ENCODE measurements at places on chromosomes 13 and 19.

GRCh38 chr13:108572782-108573211, 56.6 kb upstream of the MYO16 start:
- no peak for DNase-seq

DNA sequence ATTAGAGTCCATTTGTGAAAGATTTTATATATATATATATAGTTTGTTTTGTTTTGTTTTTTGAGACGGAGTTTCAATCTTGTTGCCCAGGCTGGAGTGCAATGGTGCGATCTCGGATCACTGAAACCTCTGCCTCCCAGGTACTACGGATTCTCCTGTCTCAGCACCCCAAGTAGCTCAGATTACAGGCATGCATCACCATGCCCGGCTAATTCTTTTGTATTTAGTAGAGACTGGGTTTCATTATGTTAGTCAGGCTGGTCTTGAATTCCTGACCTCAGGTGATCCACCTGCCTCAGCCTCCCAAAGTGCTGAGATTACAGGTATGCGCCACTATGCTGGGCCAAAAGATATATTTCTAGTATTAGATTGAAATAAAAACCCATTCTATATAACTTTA, 4.0 kb upstream of the ZNF701 start:
- no peak for DNase-seq

DNA sequence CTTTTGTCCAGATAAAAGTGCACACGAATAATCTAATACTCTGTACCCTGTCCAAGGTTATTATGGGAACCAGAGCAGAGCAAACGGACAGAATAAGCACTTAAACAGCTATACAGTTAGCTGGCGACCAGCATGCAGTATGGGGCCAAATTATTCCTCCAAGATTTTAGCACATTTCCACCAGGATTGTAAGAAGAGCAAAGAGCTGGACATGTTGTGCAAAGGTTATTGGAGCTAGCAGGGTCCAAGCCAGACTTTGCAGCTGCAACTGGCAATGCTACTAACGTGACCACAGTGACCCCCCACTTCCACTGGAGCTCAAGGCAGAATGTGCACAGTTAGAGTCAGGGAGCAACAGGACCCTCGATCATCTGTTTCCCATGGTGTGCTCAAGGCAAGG, 89.9 kb downstream of the COL4A1 start:
- DNase-seq = no peak

- no peak for DNase-seq
Observed at GRCh38 chr13:65530688-65531087, 1699.4 kb downstream of the PCDH9 start.

DNA sequence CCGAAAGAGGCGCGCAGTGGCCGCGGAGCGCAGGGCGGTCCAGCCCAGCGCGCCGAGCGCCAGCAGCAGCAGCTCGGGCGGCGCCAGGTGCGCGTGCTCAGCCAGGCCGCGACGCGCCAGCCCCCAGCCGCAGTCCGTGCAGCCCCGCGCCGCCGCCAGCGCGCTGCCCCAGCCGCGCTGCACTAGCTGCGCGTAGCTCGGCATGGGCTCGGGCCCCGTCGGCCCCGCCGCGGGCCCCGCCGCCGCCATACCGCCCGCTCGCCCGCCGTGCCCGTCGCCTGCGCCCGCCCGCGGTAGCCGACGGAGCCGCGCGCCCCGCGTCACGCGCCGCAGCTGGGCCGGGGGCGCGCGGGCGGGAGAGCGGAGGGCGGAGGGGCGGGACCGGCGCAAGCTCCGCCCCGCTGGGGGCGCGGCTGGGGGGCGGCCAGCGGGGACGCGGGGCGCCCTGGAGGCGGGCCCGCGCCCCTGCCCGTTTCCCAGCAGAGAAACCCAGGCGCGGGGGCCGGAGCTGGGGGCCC, at the start of gene CERS1:
Gene CERS1 (minus strand): TSS at position 335 of the 518 bp plus-strand sequence. CDS start 86 bp downstream, at position 249.
- DNase-seq = no peak

GRCh38 chr13:92538164-92538563, 688.4 kb upstream of the GPC6 start:
- DNase-seq = no peak

GRCh38 chr13:42885325-42885724, 103.9 kb downstream of the FAM216B start:
- no peak for DNase-seq

DNA sequence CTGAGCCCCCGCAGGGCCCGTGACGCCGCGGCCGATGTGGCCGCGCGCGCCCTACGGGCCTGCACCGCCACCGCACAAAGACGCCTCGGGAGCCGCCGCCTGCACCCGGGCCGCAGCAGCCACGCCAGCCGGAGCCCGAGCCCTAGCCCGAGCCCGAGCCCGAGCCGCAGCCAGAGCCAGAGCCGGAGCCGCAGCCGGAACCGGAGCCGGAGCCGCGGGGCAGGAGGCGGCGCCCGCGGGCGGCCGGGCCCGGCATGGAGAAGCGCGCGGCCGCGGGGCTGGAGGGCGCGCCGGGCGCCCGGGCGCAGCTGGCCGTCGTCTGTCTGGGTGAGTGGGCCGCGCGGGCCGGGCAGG, 379 bp downstream of the LRP3 start:
- no peak for DNase-seq

DNA sequence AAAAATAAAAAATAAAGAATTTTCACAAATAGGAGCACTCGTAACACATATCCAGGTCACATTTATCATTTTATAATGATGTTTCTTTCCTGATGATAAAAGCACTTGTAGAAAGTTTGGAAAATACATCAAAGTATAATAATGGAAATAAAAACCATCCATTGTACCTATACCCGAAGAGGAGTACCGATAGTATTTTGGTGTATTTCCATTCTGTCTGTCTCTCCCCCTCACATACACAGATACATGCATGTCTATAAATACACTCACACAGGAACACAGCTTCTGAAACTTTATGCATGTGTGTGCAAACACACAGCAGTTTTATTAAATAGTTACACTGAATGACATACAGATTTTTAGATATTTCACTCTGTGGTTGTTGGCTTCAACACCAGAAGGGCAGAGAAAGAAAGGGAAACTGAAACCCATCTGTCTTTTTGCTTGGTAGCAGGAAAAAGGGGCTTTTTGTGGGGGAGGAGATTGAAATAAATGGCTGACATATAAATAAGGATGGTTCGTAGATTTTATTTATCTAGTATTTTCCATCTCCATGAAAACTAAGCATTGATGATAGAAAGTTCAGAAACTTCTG, 114.8 kb downstream of the LRCH1 start:
- DNase-seq = no peak

- DNase-seq = no peak
Observed at GRCh38 chr13:61664801-61665705, 249.4 kb upstream of the PCDH20 start.

DNA sequence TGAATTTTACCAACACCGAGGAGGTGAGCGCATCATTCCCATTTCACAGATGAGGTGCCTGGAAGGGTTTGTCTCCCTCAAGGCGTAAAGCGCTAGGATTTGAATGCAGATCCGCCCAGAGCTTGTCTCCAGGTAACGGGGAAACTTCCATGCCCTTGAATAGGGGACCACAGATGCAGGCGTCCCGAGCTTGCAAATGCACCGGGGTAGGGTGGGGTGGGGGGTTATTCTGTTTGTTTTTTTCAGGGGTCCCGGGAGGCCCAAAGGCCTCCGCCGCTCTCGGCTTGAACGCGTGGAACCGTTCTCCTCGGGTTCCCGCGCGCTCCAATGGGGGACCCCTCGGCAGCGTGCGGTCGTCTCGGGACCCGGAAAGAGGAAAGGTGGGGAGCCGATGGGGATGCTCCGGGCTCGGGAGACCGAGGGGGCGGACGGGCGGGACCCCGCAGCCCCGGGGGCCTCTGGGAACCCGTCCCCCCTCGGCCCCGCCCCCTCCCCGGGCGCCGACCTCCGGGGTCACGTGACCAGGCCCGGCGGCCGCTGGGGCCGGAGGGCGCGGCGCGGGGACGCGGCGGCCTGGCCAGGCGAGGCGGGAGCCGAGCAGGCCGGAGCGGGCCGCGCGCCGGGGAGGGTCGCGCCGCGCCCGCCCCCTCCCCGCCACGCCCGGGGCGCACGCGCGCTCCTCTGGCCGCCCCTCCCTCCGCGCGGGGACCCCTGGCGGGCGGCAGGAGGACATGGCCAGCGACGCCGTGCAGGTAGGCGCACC, at the start of gene PKN1:
Gene PKN1 (plus strand): TSS at position 516 of the 763 bp plus-strand sequence. CDS start 216 bp downstream, at position 732.
- DNase-seq = peak; percentile 44

GRCh38 chr13:93345770-93346169, 119.2 kb downstream of the GPC6 start:
- no peak for DNase-seq

DNA sequence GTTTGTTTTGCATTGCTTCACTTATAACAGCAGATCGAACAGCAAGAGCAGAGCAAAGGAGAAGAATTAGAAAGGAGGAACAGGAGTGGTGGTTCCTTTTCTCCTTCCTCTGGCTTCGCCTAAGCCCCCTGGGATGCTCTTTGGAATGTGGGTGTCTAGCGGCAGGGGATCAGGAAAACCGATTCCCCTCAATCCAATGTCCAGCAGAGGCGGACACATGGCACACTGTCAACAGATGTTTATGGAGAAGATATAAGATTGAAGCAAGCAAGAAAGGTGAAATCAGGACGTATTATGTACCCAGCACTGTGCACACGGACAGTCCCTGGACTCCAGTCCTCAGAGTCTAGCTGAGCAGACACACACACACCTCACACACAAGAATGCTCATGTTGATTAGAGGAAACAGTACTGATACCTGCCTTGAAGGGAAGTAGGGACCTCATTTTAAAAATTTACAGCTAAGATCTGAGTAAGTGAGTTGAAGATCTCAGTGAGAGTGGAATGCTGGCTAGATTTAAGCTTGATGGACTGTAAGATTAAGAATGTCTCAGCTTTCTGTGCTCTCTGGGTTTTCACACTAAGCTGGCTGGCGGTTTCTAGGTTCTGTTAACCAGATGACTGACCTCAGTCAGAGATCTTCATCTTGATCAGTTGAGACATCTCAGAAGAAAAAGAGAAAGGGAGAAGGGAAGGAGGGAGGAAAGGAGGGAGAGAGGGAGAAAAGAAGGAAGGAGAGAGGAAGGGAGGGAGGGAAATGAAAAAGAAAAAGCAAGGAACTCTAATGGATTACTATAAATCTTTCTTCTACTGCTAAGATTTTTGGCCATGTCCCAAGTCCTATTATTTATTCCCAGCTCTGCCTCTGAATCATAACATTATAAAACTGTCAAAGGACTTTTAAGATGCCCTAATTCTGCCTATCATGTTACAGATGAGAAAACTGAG, 44.8 kb downstream of the FLT1 start:
- DNase-seq = no peak

DNA sequence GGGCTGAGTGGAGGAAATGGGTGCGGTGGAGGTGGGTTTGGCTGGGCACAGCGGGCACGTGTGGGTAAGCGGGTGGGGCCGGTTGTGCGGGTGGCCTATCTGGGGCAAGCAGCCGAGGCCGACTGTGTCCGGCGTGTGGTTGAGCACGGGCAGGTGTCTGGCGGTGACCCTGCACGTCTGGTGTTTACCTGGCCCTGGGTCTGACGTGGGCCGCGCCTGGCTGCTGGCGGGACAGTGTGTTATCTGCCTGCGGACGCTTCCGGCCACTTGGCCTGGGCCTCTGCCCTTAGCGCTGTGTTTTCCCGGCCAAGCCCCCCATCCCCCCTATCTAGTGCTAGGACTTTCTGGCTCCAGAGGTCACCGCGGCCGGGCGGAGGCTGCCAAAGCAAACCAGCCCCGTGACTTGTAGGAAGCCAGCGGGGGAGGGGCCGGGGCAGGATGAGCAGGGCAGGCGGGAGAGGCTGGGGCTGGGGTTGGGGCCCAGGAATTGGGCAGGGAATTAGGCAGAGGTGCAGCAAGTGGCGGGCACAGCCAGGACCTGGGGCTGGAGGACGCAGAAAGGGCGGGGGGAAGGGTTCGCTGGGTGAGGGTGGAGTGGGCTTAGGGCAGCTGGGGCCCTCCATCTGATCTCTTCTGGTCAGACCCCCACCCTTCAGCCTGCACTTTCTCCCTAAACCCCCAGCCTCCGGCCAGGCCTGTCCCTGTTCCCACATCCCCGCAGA, 534 bp upstream of the HPN start:
- no peak for DNase-seq

DNA sequence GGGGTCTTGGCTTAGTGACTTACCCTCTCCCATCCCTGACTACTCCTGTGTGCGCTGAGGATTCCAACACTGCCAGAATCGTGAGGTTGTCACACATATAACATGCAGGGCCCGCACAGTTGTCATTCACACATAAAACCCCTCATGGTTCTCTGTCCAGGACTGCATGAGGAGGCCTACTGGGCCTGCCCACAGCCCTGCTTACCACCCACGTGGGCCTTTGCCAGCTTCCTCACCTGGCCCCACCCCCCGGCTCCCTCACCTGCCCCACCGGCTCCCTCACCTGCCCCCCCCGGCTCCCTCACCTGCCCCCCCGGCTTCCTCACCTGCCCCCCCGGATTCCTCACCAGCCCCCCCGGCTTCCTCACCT, 197.2 kb downstream of the TEX29 start:
- no peak for DNase-seq

DNA sequence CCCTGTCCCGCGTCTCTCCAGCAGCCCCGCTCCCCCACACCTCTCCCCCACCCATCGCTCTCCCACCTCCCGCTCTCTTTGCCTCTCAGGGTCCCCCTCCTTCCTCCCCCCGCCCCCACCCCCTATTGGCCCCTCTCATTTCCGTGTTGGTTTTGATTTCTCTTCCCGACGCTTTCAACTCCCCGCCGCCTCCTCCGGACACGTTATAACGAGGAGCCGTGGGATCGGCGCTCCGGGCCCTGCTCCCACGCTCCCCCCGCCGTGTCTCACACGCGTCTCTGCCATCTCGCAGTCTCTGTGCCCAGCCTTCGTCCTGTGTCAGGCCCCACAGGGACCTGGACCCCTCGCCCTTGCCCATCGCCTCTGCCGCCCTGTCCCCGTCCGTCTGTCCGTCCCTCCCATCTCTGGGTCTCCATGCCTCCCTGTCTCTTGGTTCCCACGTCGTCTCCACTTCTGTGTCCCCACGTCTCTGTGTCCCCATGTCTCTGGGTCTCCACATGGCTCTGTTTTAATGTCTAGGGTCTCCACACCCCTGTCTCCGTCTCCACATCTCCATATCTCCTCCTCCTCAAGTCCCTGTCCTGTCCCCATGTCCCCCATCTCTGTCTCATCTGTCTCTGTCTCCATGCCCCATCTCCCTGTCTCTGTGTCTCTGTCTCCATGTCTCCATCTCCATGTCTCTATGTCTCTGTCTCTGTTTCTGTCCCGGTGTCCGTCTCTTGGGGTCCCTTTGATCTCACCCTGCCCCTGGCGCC, 13.1 kb downstream of the ERFL start:
- no peak for DNase-seq

DNA sequence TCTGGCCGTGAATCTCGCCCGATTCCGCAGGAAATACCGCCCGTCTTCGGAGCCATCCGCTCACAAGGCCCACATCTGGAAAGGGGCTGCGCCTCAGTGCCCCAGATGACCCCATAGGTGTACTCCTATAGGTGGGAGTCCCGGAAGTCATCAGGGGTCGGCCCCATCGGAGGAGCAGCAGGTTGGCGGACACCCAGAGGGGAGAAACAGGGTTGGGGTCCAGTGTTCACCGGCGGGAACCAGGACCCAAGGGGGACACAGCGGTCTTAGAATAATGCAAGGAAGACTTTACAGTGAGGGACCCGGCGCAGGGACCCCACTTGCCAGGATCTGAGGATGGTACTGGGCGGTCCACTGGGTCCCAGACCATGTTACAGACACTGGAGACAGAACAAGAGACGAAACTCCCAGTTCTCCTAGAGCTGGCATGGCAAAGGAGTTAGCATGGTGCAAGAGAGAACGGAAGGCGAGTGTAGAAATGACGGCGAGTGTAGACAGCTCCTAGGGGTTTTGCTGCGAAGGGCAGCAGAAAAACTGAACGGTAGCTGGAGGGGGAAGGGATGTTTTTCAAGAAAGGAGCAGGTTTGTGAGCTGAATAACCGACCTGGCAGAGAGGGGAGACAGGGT, 4.2 kb upstream of the RGL3 start:
- no peak for DNase-seq
